Fibroblast of lung (primary cell): ENCODE measurements at places on chromosomes 5 and 9.
A peak's percentile ranks its signal among the peaks of the same experiment; 100 is the strongest.

GRCh38 chr5:71629950-71630349 is 42.8 kb downstream of the MCCC2 start:
- DNase-seq, result no peak

GRCh38 chr9:87259543-87260518 is 237.8 kb upstream of the DAPK1 start:
- peak; percentile 32 for DNase-seq

DNA sequence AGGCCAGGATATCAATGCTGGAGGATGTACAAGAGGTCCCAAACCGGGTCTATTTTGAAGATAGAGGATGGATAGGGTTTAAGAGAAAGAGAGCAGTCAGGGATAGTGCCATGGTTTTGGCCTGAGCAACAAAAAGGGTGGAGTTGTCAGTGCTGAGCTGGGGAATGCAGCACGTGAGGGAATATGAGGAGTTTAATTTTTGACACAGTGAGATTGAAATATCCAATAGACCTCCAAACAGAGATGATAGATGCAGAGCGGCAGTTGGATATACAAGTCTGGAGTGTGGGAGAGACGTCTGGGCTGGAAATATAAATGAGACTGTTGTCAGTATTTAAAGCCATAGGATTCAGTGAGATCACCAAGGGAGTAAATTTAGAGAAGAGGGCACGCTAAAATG is 136.7 kb upstream of the EFNA5 start:
- no peak for DNase-seq

- DNase-seq, result no peak
Measured at GRCh38 chr5:22329683-22330082, 523.5 kb downstream of the CDH12 start.

- no peak for DNase-seq
Measured at GRCh38 chr5:643811-644271, 31.7 kb downstream of the CEP72 start.

GRCh38 chr9:22005021-22005701 is 3.9 kb downstream of the CDKN2B start:
- no peak for DNase-seq

DNA sequence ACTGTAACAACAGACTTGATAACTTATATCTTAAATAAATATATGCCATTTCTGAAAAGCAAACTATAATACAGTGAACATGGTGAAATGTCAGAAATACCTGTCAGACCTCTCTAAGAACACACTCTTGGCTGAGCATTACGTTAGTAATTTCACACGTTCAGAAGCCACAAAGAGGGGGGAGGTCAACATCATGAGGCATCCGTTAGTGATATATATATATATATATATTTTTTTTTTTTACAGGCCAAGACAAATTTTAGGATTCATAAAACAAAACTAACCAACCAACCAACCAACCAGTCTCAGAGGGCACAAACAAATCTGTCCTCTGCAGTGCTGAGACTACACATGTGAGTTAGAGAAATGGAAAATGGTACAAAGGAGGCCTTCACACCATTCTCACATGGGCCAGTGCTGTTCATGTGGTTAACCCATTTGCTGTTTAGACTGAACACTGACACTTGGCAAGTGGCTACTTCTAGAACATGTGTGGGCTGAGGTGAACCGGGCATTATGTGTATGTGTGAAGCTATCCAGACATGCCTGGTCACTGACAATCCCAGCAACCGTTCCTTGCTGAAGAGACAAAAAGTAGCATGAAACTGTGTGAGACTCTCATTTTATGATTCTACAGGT is 54.5 kb downstream of the ELL2 start:
- no peak for DNase-seq

DNA sequence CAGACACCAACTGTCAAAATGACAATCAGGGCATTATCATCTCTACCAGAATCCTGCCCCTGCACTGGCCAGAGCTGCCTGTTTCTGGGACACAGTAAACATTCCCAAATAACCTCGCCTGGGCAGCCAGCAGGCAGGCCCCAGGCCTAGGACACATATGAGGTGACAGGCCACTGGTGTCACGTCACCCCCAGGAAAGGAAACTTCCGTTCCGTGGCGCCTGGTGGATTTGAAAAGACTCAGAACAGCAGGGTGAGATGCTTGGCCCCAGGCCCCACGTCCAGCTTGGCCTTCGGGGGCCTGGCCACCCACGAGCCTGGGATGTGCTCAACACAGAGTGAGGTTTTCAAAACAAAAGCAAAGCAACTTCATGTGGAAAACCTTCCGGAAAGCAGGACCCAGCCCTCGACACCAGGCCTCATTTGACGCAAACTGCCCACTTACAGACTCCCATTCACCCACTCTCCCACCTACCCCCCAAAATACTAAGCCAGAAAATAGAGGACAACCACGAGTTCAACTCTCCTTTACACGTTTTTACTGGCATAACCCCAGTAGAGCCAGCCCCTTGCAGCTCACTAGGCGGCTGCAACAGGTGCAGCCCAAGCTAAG is 1.2 kb downstream of the SEMA4D start:
- DNase-seq, result no peak

DNA sequence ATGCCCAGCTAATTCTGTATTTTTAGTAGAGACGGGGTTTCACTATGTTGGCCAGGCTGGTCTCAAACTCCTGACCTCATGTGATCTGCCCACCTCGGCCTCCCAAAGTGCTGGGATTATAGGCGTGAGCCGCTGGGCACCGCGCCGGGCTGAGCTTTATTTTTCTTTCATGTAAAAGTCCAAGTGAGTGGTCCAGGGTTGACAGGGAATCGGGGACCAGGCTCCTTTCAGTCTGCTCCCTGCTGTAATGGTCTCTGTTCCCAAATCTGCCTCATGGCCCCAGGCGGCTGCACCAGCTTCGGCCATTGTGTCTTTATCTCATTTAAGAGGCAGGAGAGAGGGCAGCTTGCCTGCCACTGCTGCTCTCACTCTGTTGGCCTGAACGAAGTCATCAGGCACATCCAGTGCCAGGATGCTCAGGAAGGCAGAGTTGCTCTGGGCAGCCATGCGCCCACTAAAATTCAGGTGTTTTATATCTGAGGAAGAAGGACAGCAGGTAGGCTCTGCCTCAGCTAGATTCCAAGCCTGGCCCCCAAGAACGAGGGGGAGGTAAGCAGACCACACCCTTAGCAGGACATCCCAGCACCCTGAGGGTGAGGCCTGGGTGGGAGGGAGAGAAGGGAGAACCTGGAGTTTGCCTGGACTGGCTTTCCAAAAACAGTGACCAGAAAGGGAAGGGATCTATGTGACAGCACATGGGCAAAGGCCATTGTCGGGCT is 1.7 kb upstream of the CCDC183 start:
- DNase-seq, result no peak

GRCh38 chr5:122844136-122844909 is 1.1 kb upstream of the SNX24 start:
- DNase-seq, result no peak

DNA sequence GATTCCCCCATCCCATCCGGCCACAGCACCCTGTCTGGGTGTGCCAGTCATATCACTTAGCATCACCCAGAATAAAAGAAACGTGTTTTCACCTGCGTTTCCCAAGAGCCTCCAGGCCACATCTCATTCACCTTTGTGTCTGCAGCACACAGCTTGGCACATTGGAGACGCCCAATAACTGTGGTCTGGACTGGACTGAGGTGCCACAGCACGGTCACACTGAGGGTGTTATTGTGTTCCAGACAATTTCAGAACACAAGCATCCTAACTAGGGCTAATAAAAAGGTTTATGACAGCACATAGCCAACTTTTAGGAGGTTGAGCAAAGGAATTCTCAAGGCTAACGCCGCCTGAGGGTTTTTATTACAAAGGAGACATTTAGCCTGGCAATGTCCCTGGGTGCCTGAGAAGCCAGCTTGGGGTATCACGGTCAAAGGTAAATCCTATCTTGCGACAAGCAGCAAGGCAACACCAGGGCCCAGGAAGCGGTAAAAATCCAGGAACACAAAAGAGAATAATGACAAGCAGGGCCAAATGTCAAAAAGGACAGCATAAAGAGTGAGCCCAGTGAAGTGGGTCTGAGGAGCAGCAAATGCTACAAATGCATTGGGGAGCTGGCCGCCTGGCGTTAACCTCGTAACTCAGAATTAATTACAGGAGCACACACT is 3.4 kb downstream of the EPB41L4B start:
- DNase-seq, result no peak

DNA sequence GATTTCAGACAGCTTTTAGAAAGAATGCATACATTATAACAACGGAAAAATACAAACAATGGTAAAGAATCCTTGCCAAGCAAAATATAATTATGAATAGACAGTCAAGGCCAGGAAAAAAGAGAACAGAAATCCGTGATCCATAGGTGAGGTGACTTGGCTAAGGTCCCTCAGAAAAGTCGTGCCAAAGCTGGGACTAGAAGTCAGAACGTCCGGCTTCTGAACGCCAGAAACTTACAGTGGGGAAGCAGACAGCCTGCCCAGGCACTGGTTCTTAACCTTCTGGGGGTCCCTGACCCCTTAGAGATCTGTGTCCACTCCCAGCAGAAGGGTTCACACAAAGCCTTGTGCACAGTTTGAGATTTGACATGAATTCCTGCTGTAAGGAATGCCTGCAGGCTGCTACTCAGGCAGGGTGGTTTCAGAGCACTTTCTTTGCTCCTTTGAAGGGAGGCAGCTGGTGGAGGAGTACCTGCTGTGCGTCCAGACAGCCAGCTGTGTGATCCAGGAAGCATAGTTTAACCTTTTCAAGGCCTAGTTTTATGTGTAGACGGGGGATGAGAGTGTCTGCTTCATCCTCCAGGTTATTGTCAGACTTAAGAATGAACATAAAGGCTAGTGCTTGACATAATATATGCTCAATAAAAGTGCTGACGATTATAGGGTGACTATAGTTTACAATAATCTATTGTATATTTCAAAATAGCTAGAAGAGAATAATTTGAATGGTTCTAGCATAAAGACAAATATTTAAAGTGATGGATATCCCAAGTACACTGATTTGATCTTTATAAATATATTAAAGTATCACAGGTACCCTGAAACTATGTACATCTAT is 852 bp downstream of the ARHGEF37 start:
- DNase-seq, result peak; percentile 15

DNA sequence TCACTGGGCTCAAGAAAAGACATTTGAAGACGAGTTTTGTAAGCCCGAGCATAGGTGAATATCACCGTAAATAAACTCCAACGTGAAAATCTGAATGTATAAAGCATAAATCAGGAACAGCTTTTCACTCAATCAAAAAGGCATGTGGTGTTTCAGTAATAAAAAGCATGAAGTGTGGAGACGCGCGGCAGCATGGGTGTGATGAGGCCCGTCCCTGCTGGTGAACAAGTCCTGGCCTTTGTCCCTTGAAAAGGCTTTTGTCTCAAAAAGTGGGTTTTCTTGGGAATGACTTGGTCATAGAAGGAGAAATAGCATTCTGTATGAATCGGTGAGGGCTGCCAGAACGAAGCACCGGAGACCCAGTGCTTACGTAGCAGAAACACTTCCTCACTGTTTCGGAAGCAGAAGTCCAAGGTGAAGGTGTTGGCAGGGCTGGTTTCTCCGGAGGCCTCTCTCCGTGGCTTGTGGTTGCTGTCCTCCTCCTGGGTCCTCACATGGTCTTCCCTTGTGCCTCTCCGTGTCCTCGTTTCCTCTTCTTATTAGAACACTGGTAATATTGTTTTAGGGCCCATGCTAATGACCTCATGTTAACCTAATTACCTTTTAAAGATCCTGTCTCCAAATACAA is 24.9 kb downstream of the ROPN1L start:
- DNase-seq, result no peak

DNA sequence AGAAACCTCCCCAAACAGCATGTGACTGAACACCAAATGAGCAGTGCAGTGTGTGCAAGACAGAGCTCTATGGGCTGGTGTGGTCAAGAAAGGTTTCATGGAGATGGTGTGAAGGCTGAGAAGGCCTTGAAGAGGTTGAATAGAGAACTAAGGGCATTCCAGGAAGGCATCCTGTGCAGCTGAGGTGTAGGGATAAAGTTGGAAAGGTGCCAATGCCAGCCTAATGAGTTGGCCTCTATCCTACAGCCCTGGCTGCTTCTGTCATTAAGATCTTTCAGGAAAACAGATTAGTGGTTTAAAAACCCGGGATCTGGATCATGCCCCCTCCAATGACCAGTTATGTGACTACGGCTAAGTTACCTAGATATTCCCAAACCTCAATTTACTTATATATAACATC is 4.0 kb downstream of the HDAC3 start:
- no peak for DNase-seq

DNA sequence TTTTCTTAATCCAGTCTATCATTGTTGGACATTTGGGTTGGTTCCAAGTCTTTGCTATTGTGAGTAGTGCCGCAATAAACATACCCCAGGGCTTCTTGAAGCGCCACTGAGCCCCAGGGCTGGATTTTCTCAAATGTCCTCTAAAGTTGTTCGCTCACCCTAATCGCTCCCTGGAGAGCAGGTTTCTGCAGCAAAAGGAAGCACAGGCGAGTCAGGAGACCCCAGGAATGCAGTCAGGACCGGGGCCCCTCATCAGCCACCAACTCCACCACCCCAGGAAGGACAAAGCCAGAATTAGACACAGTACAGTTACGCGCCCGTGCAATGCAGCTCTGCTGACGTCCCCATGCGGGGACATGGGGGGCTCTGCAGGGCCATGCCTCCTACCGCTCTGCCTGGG is 15.7 kb upstream of the OBP2B start:
- DNase-seq, result no peak

DNA sequence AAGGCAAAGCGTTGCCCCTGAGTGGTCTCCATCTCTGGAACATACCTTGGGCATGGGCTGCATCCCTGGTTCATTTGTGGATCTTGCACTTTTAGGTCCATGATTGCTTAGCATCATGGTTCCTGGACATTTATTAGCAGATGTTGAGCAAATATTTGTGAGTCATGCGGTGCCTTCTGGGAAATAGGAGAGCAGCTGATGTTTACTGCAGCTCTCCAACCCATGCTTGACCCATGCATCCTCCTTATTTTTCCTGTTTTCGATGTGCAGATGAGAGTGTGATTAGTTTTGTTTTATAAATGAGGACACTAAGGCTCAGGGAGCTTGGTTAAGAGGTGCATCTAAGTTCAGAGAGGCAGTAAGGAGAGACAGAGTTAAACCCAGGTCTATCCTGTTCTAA is 253.7 kb downstream of the ICE1 start:
- DNase-seq, result no peak

GRCh38 chr5:134561871-134562296 is 36.4 kb downstream of the JADE2 start:
- DNase-seq, result peak; percentile 70

DNA sequence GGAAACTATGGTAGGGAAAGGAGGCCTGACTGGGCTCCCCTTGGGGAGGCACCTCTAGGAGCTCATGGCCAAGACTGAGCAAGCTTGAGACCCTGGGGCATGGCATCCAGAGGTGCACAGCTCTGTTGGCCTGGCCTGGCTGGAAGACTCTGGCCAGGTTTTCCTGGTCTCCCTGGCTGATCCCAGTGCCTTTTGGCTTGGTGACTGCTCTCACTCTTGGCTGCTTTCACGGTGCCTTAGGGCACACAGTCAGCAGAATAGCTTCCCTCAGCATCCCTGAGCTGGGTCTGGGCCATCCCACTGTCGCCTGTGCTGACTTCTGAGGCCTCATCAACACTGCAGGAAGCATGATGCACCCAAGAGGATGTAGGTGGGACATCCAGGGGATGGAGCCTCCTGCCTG is 13.4 kb upstream of the DELE1 start:
- no peak for DNase-seq

GRCh38 chr5:171968531-171968930 is 37.9 kb downstream of the FBXW11 start:
- no peak for DNase-seq
